ENCODE measurements at places on chromosomes 5 and 9.

DNA sequence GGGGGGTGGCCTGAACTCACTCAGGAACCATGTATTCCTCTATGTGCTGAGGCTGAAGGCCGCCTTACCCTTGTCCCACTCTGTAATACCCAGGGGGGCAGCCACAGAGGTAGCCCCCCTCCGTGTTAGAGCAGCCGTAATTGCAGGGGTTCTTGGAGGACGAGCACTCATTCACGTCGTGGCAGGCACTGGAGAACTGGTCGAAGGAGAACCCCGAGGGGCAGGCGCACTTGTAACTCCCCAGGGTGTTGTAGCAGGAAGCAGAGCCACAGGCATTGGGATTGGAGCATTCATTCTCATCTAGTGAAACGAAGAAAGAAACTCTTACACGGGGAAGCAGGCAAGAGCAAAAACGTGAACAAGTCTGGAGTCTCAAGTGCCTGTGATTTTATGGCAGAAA lies 179.8 kb downstream of the SLC12A2 start:
- DNase-seq, result no peak

GRCh38 chr9:131943351-131943841 lies 136.3 kb downstream of the MED27 start:
- DNase-seq, result no peak

GRCh38 chr9:33476503-33476902 lies 2.8 kb upstream of the NOL6 start:
- no peak for DNase-seq

DNA sequence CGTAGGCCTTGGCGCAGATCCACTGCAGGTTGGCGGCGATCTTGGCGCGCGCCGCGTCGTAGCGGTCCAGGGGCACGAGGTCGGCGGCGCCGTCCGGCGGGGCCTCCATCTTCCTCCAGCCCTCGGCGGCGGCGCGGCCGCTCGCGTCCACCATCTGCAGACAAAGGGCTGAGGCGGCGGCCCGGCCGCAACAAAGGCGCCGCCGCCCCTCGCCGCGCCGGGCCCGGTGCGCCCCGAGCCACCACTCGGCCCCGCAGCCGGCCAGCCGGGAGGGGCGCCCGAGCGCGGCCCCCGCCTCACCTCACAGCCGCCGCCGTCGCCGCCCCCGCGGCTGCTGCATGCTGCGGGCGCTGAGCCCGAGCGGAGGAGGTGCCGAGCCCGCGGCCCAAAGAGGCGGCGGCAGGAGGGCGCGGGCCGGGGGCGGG lies 328 bp downstream of the CAMSAP1 start:
- no peak for DNase-seq

DNA sequence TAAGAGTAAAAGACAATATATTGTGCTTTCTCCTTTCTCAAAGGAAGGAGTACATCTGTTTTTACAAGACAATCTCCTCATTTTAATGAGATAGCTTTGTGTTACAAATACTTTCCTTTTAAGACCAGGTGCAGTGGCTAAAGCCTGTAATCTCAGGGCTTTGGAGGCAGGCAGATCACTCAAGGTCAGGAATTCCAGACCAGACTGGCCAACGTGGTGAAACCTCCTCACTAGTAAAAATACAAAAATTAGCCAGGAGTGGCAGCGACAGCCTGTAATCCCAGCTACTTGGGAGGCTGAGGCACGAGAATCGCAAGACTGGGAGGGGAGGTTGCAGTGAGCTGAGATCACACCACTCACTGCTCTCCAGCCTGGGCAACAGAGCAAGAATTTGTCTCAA lies 11.8 kb downstream of the TMEM161B start:
- no peak for DNase-seq

DNA sequence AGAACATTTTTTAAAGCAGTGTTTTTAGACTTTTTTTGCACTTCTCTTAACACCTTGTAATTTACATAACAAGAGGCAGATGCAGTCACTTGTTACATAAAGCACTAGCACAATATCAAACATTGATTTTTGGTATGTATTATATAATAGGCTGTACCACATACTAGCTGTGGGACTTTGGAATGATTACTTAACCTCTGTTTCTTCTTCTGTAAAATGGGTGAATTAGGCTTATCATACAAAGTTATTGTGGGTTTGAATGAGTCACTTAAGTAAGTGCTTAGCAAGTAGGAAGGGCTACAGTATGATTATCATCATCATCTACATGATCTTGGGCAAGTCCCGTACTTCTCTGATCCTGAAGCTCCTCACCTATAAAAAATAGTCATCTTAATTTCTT lies 2.1 kb downstream of the FAM81B start:
- no peak for DNase-seq

Measured in activated T-cell treated with anti-CD3 and anti-CD28 coated beads for 48 hours (primary cell).